Prostate gland (tissue), 2 donors: ENCODE measurements at places on chromosomes 2 and 18. TPM values are rescaled to one million over a fixed set of nuclear protein-coding genes. Genes with fewer than 3 reads are reported as not detected.

MC5R gene
- not detected for total RNA-seq

PTCD3 gene
- total RNA-seq: 64.1 TPM

USP37 gene
- total RNA-seq: 31.9 TPM

IL36G gene
- not detected for total RNA-seq

ERICH2 gene
- total RNA-seq: not detected

FOXI3 gene
- total RNA-seq: not detected

GALR1 gene
- total RNA-seq: 0.14 TPM

HMSD gene
- not detected for total RNA-seq
